KBM-7 (cell line): ENCODE measurements at places on chromosomes 6 and 20.

DNA sequence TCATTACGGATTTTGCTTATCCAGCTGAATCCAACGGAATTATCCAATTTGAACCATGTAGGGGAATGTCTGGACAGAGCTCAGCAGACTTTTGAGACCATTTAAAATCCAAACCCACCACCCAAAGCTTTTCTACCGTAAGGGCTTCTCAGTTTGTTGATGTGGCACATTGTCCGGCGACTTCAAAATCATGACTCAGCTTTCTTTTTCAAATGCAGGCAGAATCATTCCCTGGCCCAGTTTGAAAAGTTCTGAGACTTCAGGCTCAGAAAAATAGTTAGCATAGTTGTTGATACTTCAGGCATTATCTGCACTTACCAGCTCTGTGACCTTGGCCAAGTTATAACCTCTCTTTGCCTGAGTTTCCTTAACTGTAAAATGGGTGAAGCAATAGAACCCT is 182.2 kb downstream of the PTPRT start:
- DNase-seq: no peak

DNA sequence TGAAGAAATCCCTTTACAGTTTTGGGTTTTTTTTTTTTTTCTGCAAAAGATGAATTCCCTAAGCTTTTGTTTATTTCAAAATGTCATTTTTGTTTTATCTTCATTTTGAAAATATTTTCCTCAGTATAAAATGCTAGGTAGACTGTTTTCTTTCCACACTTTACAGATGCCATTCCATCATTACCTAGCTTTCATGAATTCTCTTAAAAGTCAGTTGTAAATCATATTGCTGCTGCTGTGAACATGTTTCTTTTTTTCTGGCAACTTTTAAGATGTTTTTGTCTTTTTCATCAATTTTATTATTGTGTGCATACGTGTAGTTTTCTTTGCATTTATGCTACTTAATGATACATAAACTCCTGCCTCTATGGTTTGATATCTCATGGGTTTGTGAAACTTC is 168.3 kb downstream of the FAXC start:
- DNase-seq: no peak

DNA sequence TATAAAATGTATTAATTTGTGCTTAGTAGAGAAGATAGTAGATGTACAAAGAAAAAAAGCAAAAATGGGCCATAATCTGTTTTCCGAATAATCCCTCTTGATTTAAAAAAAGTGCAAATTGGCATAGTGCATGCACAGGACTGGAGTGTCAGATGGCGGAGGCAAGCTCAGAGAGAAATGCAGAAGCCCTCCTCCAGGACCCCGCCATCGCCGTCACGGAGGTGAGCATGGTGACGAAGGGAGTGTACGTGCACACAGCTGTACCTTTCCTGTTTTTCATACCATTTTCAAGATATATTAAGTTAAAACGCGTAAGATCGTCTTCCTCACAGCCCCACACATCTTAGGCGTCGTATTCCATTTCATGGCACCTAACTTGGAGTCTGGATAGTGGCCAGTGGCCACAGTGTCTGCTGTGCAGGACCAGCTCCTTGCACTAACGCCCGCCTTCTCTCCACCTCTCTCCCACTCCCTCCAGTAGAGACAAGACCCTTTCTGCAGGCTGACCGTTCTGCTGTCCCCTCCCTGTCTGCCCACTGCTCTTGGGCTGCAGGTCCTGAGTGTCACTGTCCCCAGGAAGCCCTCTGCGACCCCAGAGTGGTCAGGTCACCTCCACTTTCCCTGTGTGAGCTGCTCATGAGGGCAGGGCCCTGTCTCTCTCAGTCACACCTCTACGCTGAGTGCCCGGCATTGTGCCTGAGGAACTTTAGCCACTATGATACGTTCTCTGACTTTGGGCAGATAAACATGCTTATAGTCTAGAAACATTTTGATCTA is 9.8 kb downstream of the DUSP22 start:
- no peak for DNase-seq

DNA sequence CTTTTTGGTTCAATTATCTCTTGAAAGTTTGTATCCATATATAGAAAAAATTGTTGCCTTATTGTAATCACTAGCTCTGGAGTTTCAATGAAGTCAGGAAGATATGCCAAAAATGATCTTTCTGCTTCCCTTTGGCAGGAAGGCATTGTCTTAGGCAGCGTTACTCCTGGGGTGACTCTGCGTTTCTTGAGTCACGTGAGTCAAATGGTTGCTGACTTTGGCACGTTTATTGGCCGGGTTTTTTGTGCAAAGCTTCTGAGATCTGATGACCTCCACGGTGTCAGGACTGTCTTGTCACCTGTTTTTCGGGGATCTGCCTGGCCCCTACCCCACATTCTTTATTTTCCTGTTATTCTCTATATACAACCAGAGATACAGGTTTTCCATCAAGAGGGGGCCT is 10.4 kb downstream of the PHACTR3 start:
- DNase-seq: no peak

- no peak for DNase-seq
These were observed 509.7 kb upstream of the MARCKS start for GRCh38 chr6:113347436-113347835.
